ENCODE measurements at places on chromosomes 6 and 20. TPM values are rescaled to one million over a fixed set of nuclear protein-coding genes. Genes with fewer than 3 reads are reported as not detected.

DNA sequence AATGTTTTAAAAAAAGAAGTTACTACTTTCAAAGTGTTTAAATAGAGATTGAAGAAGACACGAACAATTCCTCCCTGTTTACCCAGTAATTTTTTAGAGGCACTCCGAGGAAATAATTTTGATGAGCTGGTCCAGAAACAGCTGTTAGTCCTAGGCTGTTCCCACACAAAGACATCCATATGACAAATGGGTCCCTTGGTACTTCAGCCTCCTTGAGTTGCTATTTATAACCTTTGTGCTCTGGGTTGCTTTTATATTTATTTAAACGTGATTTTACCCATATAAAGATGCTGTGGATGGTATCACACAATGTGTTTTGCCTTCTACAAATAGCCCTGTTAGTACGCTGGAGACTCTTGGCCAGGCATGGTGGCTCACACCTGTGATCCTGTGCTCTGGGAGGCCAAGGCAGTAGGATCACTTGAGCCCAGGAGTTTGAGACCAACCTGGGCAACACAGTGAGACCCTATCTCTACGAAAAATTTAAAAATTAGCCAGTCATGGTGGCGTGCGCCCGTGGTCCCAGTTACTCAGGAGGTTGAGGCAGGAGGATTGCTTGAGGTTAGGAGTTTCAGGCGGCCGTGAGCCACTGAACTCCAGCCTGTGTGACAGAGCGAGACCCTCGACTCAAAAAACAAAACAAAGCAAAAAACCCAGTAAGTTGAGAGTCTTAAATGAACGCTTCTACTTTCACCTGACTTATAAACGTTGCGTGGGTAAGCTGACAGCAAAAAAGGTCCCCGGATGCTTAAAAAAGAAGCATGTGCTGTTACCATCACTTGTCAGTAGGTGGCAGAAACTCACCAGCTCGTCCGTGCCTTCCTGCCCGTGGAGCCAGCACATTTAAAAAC, 56.9 kb upstream of the ARMH2 start:
- peak; percentile 42 for DNase-seq

DNA sequence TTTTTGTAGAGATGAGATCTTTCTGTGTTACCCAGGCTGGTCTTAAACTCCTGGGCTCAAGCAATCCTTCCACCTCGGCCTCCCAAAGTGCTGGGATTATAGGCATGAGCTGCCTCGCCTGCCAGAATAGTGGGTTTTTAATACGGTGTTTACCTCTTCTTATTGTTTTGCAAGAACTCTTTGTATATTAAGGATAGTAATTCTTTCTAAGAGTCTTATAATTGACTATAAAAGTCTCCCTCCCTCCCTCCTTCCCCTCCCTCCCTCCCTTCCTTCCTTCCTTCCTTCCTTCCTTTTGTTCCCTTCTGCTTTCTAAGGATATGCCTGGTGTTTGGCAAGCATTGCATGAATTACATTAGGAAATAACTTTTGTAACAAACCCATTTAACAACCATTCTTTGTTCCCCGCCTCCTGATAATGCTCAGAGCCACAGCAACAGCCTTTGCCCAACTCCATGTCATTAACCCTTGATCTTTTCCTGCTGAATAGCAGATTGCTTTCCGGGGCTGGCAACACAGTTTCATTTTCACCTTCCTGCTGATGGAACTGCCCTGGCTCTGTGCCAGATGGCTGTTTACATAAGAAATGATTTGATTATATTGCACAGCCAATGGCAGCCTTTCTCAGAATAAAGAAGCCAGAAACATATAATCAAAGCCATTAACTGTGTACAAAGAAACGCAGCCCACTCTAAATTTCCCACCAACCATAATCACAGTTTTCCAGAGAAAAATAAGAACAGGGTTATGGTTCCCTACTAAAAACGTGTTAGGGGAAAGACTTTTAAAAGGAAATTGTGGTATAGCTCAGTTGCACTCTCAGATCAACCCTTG, 143.7 kb upstream of the PTPN1 start:
- DNase-seq = peak; percentile 31

DNA sequence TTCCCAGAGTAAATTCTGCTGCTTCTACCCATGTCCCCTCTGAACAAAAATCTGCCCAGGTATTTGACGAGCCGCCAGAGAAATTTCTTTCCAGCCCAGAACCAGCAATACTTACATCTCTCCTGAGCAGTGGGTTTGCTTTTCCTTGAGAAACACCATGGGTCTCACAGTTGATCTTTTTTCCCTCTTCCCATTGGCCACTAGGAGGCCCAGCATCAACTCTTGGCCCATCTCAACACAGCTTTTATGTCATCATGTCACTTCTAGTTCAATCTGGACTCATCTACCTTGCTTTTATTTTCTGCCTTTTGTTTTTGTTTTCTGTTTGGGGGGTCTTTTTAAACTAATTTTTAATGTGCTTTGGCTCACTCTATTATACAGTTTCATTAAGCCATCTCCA, 18.8 kb downstream of the MAFB start:
- no peak for DNase-seq

DNA sequence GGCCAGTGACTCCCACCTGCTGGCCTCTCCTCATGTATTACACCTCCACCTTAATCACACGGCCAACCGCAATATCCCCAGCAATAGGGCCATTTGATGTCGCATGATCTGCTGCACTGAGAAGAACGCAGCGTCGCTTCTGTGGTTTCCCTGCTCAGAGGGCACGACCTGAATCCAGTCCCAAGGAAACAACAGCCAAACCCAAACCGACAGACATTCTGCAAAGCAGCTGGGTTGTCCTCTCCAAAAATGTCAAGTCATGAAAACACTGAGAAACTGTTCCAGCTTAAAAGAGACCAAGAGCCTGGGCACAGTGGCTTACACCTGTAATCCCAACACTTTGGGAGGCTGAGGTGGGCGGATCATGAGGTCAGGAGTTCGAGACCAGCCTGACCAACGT, 7.5 kb upstream of the BPI start:
- no peak for DNase-seq

- no peak for DNase-seq
Measured at GRCh38 chr6:157099912-157100593, 223.3 kb downstream of the TMEM242 start.

GRCh38 chr6:107115695-107116327, 496 bp upstream of the BEND3 start:
- peak; percentile 24 for DNase-seq

GRCh38 chr6:148720406-148720805, 26.4 kb upstream of the UST start:
- DNase-seq = no peak

DNA sequence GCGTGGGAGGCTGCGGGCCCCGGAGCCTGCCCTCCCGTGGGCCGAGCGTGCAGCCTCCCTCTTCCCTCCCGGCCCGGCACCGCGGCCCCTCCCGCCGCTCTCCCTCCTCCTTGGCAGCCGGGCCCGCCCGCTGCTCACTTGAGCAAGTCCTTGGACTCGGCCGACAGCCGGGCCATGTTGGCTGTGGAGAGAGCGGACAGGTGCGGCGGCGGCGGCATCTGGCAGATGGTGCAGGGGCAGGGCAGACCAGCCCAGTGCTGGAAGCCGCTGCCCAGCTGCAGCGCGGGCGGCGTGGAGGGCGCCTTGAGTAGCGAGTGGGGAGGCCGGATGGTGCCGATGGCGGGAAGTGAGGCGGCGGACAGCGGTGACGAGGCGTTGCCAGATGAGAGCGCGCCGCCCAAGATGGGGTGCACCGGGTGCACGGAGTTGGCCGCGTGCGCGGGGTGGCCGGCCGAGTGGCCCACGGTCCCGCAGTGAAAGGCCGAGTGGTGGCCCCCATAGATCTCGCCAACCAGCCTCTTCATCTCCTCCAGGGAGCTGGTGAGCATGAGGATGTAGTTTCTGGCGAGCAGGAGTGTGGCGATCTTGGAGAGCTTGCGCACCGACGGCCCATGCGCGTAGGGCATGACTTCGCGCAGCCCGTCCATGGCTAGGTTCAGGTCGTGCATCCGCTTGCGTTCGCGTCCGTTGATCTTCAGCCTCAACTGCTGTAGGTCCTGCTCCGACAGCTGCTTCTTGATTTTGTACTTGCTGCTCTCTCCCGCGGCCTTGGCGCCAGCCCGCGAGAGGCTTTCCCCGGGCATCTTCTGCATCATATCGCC, 766 bp downstream of the OLIG3 start:
- DNase-seq = no peak

DNA sequence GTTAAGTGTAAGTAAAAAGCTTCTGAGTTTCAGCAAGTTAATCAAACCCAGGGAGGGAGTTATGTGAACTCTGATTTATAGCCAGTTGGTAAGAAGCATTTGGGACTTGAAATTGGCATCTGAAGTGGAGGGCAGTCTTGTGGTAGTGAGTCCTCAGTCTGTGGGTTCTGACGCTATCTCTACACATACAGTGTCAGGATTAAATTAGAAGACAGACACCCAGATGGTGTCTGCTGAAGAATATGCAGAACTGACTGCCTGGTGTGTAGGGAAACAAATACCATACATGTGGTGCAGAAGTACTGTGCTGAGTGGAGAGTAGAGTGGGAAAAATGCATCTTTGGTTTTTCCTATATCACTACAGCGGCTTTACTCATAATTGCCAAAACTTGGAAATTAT, 43.5 kb upstream of the PLN start:
- no peak for DNase-seq

DNA sequence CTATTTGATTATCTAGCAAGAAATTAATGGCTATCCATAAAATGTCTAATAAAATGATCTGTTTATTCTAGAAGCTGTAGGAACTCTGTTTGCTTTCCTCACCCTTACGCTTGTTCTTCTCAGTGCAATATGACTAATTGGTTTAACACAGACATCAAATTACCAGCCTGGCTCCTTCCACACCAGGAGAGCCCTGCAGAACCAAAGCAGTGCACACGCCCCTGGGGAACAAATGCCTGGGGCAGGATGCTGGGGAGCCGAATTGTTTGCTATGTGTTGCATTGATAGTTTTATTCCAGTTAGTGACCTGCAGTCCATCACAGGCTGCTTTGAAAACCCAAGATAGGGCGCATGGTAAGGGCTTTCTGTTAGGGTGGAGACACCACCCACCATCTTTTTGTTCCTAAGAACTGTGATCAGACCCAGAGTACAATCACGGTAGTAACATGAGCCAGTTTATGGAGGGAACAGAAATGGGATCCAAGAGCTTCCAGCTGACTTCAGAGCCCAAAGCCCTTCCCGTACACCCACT, 126.4 kb upstream of the CD93 start:
- no peak for DNase-seq

KHDC1L gene
- polyA plus RNA-seq = 0.14 TPM

QRSL1 gene
- polyA plus RNA-seq = 8.2 TPM

EPHA7 gene
- not detected for polyA plus RNA-seq

TCF21 gene
- polyA plus RNA-seq = not detected

SUMO4 gene
- polyA plus RNA-seq = 0.04 TPM

NNAT gene
- 1.2 TPM for polyA plus RNA-seq

TAAR2 gene
- polyA plus RNA-seq = not detected

ZDHHC14 gene
- polyA plus RNA-seq = 6.1 TPM
